Activated T-helper 2 cell treated with anti-CD3 and anti-CD28 coated beads, Interferon-gamma antibody, Interleukin-2, Interleukin-4, amounts not matched to agents 10 μg/mL and 5 μg/mL and 100 μg/mL, durations not matched to agents 14 hours and 24 hours and 36 hours (primary cell): ENCODE measurements at places on chromosomes 1 and 21. TPM values are rescaled to one million over a fixed set of nuclear protein-coding genes. Genes with fewer than 3 reads are reported as not detected.

GRCh38 chr1:200082329-200082728 lies 54.8 kb downstream of the NR5A2 start:
- no peak for DNase-seq

DNA sequence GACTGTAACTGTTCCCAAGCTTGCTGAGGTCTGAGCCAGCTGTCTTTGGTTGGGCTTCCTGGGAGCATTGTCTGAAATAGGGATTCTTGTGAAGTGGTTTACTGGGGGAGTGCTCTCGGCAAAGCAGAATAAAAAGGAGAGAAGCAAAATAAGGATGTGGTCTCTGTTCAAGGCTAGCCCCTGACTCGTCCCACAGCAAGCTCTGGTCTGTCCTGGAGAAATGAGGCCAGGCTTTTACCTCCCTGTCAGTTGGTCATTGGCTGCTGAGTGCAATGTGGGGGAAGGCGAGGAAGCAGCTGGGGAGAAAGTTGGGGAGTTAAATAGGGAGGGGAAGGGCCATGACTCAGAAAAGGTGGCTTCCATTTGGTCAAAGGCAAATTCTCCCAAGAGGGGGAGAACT lies 303.9 kb upstream of the DUSP10 start:
- DNase-seq: no peak

The FAM72B gene
- total RNA-seq: 22.6 and 23.1 TPM in 2 replicates

The DENND2C gene
- total RNA-seq: 0.21 and 0.30 TPM in 2 replicates

The ASTN1 gene
- not detected in 2 replicates for total RNA-seq

The MTF2 gene
- 73.1 and 83.5 TPM in 2 replicates for total RNA-seq
